Fibroblast of the conjunctiva (primary cell): ENCODE measurements at places on chromosomes 1 and 21.

DNA sequence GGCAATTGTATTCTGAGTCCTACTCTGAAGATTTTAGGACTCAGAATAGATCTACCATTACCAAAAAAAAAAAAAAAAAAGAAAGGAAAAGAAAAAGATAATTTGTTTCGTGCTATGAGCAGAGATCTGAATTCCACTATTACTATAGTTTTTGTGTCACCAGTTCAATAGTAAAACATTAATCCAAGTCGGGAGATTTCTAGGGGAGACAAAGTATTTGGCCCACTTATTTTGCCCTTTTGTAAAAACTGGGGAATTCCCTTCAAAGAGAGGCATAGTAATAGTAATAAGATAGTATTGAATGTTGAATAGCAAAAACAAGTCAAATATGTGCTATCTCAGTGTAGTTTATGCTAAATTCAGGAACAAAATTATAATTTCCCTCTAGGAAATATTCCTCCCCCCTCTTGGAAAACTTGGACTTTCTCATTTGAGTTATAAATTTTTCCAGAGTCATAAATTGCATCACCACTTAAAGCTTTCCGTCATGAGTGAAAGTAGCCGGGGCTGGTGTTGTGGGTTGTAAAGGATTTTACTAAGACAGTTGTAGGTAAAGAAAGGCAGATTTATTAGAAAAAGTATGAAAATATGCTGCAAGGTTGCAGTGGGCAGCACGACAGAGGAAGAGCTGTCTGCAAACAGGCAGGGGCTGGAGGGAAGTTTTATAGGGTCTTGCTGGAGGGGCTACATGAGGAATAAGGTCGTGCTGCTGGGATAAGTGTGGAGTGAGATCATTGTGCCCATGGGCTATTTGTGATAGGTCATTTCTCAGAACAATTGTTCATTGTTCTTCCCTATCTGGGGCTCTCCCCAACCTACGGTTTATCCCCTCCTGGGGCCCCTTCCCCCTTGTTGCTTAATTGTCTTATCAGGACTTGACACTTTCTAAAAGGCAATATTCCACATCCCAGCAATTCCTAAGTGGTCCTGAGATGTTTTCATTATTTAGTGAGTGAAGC lies 1009.9 kb downstream of the PLA2G4A start:
- no peak for DNase-seq

- DNase-seq, result no peak
Measured at GRCh38 chr1:67677930-67678329, 7.1 kb upstream of the GADD45A start.

DNA sequence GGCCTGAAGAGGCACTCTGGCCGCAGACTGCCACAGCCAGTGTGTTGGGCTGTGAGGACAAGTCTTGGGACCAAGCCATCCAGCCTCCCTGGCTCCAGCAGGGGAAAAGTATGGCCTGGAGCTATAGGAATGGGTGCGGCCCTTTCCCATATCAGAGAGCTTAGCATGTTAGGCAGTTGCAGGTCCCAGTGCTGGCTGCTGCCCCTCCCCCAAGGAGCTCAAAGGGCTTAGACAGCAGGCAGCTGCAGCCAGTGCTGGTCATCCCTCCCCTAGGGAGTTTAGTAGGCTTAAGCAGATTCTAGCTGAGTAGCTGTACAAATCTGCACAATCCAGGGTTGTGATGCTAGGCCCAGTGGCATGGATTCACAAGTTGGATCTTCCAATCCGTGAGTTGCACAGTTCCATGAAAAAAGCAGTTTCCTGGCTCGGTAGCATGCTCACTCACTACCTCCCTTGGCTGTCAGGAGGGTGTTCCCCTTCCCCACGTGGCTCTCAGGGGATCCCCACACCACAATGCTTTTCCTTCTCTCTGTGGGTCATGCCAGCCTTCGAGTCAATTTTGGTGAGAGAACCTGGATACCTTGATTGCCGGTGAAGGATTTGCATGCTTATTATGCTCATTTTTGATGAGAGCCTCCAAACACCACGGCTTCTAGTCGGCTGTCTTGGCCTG lies 1490.8 kb downstream of the BRINP3 start:
- DNase-seq, result no peak

- no peak for DNase-seq
Measured at GRCh38 chr21:31560479-31560878, 99.0 kb upstream of the SOD1 start.

- no peak for DNase-seq
Measured at GRCh38 chr1:57131701-57132394, 166.0 kb upstream of the C8B start.

DNA sequence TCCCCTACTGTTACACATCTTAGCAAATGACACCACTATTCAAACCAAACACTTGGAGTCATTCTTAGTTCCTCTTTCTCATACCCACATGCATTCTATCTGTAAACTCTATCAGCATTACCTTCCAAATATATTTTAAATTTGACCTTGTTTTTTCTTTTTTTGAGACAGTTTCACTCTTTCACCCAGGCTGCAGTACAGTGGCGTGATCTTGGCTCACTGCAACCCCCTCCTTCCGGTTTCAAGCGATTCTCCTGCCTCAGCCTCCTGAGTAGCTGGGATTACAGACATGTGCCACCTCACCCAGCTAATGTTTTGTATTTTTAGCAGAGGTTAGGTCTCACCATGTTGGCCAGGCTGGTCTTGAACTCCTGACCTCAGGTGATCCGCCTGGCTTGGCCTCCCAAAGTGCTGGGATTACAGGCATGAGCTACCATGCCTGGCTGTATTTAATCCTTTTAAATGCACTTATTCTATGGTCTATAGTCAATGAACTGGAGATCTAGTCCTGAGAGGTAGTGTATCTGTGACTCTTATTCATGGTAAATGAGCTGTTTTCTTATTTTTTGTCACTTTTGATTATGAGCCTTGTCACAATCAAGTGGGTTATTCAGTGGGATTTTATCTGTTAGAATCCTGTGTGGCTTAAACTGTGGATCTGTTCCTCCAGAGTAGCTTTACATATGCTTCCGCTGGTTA lies 73.1 kb downstream of the GATAD2B start:
- DNase-seq, result no peak

DNA sequence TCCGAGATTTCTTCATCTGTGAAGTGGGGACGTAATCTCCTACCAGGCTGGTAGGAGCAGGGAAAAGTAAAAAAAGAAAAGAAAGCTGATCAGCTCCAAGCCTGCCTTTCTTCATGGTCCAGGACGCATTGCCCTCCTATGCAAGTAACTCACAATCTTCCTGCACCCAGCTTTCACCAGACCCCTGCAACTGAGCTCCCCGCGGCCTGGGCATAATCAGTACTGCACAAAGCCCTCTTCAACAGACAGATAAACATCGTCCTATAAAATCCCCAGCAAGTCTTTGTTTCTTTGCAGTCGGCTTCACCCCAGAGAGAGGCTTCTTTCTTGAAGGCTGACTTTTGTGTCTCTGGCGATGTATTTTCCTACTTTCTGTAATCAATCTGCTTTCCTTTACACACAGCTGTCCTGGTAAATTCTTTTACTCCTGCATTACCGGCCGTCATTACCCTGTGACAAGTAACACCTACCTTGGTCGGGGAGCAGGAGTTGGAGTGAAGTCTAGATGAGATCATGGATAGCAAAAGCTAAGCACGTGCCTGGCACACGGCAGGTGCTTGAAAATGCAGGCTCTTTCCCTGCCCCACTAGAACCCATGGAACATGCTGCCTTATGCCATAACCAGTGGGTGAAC lies 8.3 kb downstream of the PADI1 start:
- no peak for DNase-seq

DNA sequence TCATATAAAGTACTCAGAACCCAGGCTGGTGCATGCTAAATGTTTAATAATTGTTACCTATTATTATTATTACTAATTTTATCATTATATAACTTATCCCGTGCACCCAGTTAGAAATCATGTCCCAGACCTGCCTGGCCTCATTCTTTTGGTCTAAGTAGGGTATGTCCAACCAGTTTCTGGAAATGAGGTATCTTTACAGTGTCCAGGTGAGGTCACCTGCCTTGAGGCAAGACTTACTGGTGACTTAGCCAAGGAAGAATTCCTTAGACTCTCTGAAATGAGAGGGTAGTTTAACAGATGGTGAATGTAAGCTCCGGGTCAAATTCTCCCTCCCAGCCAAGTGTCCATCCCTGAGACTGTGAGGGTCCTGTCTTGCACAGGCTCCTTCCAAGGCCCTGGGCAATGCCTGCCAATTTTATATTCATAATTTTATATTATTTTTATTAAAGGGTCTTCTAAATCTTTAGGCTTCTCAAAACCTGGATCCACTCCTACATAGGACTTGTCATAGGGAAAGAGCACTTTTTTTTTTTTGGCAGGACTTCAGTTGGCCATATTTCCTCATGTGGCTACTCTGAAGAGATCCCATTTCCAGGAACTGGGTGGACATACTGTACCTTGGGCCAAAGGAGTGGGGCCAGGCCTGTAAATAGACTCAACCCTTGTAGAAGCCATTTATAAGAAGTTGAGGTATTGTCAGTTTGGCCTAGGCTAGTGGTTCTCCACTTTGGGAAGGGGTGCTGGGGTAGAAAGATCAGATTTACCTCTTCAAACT lies 96.7 kb upstream of the KCNA3 start:
- DNase-seq, result no peak

DNA sequence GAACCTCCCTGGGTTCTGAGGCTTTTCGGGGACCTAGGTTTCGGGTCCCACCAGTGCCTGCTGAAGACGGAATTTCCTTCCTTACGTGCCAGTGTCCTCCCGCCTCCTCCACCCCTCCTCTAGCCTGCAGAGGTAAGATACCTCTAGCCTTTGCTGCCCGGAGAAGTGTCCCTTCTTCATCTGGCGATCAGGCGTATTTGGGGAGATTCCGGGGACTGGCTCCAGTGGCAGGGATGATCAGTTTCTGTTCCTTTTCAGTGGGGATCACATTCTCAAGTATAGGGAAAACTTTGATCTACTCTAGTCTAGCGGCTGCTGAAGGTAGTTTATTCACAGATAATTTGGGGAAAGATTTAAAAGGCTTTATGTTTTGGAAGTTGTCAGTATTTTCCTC lies 674 bp downstream of the CEP350 start:
- no peak for DNase-seq

DNA sequence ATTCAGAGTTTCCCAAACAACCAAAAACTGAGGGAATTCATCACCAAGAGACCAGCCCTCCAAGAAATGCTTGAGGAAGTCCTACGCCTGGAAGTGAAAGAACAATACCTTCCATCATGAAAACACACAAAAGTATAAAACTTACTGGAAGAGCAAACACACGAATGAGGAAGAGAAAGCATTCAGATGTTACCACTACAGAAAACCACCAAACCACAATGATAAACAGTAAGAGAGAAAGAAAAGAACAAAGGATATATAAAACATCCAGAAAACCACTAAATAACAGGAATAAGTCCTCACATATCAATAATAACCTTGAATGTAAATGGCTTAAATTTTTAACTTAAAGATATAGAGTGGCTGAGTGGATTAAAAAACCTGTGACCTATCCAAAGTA lies 58.5 kb upstream of the BCL10 start:
- DNase-seq, result no peak

DNA sequence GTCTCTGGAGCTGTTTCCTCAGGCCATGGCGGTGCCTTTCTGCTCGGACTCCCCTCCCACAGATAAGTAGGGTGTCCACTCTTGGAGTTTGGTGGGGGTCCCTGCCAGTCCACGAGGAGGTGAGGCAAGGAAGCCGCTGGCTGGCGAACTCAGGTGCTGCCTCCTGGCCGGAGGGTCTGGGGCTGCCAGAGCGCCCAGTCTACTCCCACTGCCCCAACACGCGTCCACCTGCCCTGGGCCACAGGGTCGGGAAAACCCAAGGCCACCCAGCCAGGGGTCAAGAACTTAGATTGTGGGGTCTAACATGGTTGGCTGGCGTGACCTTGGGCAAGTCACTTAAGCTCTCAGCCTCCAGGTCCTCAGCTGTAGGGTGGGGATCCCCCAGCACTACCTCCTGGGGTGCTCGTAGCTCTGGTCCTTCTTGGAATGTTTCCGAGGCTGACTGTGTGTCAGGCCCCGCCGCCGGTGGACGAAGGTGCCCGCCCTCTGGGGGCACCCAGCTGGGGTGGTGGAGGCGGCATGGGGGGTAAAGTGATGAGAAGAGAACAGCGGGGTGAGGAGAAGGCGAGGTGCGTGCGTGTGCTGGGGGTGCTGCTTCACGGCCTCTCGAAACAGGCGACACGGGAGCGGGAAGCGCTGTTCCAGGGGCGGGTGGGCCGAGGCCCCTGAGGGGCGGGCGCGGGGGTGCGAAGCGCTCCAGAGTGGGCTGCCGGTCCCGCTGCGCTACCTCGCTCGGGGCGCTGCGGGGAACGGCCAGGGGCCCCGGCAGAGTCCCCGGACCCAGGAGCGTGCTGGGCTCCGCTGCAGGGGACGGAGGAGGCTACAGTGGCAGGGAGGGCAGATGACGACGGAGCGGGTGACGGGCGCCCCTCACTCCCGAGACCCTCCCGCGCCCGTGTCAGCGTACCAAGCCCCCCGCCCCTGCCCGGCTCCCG lies 1.2 kb downstream of the SH2D5 start:
- DNase-seq, result no peak

DNA sequence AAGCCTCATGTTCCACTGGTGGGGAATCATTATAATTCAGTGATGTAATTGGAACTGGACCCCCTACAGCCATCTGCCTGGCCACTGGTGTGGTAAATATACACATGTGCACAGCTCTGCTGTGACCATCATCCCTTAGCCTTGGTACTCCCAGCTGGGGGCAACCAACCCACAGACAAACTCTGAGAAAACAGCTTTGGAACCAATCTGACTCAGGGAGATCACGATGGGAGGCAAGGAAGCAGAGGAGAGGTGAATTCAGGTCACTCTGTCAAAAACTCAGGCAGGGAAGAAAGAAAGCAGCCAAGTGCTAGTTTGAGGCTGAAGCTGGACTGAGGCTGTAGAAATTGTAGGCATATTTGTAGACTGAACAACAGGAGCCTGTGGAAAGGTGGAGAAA lies 197.8 kb upstream of the GALNT2 start:
- DNase-seq, result no peak

DNA sequence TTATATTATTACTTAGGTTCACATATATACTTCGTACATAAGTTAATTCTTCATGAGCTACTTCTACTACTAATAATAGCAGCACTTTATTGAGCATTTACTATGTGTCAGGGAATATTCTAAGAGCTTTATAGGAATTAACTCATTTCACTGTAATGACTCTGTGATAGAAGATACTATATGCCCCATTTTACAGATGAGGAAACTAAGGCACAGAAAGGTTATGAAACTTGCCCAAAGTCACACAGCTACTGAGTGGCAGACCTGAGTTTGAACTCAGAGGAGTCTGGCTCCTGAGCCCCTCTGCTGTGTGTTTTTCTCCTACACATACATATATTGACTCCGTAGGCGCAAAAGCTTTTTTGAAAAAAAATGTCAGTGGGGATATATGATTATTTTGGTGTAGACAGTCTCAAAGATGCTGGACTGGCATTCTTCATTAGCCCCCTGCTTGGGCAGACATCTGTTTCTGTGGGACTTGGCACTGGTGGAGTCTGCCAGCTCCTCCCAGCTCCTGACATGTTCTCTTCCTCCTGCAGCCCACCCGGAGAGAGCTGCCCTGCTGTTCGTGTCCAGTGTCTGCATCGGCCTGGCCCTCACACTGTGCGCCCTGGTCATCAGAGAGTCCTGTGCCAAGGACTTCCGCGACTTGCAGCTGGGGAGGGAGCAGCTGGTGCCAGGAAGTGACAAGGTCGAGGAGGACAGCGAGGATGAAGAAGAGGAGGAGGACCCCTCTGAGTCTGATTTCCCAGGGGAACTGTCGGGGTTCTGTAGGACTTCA lies 70.9 kb downstream of the TCP10L start:
- no peak for DNase-seq
